Fibroblast of upper back skin (primary cell): ENCODE measurements at places on chromosomes 5 and 9.

DNA sequence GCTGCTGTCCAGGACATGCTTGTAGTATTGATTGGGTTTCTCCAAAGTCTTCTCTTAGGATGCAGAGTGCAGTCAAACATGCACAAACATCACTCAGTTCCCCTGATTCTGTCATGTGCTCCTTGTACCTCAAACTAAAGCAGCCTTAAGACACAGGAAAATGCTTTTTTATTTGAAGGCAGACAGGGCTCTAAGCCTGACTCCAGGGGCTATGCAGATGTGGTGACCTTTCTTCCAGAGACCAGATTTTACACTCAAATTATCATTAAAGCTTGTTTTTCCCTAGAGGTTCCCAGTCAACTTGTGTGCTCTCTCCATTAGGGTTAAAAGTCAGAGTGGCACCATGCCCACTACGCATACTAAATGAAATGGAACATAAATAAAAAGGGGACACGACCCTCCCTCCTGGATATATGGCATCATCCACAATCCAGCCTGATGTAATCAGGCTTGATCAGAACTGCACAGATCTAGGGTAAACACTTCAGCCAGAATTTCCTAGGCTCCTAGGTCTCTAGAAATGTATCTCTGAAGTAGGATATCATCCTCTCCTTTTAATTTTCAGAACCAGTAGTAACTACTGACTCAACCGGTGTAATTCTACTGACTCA, 771.1 kb downstream of the NR2F1-AS1 start:
- no peak for DNase-seq

DNA sequence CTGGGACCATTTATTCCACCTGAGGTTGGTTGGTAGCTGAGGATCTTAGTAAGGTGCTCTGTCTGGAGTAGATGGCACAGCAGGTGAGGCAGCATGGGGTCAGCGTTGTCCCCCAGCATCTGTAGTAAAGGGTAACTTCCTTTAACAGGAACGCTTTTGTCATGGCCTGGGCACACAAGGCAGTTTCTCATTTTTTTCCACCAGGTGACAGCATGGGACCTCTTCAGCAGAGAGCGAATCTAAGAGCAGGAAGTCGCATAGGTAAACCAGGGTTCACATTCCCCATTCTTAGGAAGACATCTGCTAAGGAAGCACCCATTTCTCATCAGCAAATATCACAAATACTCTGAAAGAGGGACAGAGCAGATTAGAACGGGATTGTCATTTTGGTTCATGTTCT, 56.5 kb downstream of the GPR107 start:
- no peak for DNase-seq

DNA sequence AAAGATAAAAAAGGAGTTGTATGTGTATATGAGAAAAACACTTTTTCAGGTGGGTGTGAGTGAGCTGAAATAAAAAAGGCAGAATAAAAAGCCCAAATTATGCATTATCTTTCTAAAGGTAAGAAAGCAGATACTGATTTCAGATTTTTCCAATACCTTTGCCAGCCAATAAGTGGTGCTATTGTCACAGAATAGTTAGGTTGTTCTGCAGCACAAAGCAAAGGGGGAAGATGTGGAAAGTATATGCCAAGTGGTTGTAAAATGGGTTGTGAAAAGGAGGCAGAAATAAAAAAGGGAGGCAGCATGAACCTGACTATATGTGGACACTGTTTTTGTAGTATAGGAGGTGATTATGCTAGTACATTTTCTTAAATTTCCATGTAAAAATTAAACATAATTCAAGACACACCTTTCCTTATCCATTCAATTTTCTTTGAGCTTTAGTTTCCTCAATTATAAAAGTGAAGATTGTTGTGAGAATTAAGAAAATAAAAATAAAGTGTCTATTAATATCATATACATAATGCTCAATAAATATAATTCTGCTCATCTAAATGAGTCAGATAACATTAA, 106.7 kb downstream of the SMIM15 start:
- DNase-seq = peak; percentile 60

GRCh38 chr5:177188775-177189174, 55.2 kb downstream of the NSD1 start:
- no peak for DNase-seq

- no peak for DNase-seq
These were observed 34.2 kb upstream of the RASGRF2 start for GRCh38 chr5:80925931-80926330.

- no peak for DNase-seq
These were observed 54.8 kb upstream of the FBXL17 start for GRCh38 chr5:108436696-108437095.

- DNase-seq = peak; percentile 76
These were observed 43.1 kb upstream of the RXRA start for GRCh38 chr9:134283111-134283515.

GRCh38 chr9:137083394-137084004, 3.3 kb upstream of the MAN1B1 start:
- DNase-seq = peak; percentile 97

DNA sequence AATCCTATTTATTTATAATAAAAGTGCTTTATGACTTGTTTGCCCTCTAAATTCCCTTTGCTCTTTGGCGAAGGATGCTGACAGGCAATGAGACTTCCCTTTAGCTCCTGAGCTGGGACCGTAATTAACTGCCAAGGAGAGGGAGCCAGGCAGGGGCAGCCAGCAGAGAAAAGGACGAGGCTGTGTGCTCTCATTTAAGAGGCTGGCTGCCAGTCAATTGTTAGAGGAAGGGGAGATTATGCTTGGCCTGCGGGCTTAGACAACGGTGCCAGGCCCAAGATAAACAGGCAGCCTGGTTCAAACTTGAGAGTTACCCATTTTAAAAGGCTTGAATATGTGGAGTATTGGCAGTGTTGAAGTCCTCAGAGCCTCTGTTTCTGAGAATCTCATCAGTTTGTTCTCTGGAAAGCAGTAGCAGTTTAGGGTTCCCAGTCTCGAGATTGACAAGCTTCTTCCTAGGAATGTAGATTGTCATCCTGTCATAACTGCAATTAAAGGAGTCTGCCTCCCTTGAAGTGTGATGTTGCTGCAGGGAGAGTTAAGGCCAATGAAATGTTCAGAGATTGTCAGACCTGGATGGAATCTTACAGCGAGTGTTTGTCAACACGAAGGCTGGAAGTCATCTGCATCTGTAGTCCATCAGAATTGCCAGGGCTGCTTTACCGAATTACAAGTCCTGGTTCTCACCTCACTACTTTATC, 113.2 kb downstream of the JAKMIP2 start:
- no peak for DNase-seq

DNA sequence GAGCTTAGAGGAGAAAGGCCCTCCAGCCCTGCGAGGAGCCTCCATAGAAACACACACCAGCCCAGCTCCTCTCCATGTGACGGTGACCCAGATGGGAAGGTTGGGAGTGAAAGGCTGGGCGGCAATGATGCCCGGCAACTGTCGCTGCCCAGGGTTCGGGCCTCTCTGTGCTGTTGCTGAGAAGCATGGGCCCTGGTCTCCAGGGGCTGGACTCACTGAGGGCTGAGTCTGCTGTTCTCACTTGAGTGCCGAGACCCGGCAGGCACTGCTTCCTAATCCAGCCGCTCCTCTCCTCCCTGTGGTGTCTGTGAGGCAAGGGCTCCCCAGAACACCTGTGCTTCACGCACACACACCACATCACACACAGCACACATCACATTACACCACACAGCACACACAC, 493.6 kb downstream of the GADD45G start:
- no peak for DNase-seq

DNA sequence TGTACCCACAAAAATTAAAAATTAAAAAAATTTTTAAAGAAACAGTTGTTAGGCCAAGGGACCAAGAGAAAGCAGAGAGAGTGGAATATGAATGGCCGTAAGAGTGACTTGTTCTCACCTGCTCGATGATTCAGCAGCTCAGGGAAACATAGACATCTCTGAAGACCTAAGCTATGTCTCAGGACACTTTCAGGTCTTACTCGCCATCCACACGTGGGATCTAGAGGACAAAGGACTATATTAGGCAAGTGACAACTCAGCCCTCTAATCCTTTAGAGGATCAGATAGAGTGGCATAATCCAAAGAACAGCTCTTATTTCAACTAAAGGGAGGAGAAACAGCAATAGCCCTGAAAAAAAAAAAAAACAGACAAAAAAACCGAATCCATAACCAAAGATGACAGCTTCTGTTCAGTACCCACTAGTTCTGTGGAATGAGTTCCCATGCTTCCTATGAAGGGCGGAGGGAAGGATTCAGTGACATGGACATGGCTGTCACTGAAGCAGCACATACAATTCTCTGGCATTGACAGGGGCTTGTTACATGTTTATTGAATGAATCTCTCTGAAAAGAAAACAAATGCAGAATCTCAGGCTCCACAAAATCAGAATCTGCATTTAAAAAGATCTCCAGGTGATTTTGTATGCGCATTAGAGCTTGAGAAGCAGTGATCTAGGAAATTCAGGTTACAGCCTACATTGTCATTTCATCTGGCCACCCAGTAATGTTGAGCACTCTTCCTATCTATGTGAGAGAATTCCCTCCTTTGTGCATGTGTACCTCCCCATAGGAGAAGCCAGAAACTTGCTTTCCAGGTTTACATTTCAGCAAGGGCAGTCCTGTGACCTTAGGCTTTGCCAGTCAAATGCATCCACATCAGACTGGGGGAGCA, 96.0 kb downstream of the KIAA1958 start:
- DNase-seq = no peak

DNA sequence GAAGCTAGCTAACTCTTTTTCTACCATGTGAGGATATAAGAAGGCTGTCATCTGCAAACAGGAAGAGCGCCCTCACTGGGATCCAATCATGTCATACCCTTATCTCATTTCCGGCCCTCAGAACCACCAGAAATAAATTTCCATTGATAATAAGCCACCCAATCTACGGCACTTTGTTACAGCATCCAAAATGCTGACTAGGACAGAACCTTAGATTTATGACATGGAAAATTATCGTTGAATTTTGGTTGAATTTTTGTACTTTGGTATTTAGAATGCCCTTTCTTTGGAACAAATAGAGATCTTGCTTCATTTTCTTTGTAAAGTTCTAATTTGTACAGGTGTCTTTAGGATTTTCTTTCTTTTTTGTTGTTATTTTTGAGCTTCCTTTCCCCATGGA, 53.3 kb upstream of the CYLC2 start:
- no peak for DNase-seq

GRCh38 chr5:143404416-143405062, 1.1 kb upstream of the NR3C1 start:
- peak; percentile 96 for DNase-seq

DNA sequence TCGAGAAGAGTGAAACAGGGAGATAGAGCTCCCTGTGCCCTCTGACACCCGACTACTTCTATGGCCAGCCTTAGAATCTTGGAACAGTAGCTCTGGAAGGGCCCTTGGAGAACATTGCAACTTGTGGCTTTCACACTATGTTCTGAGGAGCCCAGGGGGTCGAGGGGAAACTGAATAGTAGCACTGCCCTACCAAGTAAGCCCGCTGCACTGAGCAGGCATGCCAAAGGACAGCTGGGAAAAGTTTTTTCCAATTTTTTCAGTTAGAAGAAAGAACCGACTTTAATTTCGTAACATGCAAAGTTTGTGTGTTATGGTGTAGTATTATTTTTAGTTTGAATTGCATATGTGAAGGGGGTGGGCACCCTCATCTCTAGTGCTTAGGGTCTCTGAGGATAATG, 10.9 kb downstream of the SMIM3 start:
- DNase-seq = peak; percentile 35

GRCh38 chr9:120688758-120689157, 25.5 kb downstream of the MEGF9 start:
- DNase-seq = no peak

DNA sequence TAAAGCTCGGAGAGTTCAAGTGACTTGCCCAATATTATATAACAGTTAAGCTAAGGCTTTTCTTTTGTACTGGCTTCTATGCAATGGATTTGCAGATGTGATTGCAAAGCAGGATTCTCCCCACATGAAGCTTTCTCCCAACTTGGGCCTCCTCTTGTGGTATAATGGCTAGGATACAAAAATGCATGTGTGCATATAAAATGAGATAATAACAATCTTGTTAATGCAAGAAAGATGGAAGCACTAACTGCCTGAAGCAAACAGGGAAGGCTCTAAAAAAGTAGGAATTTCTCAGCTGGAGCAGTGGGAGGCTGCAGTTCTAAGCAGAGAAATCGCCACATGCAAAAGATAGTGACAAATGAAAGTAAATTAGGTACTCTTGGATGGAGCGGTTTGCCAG, 444.2 kb upstream of the RIOK2 start:
- DNase-seq = no peak
